ENCODE measurements at places on chromosomes 2 and 18. TPM values are rescaled to one million over a fixed set of nuclear protein-coding genes. Genes with fewer than 3 reads are reported as not detected.

GKN2 gene
- not detected for polyA plus RNA-seq

SNRPD1 gene
- 84.8 TPM for polyA plus RNA-seq

DNA sequence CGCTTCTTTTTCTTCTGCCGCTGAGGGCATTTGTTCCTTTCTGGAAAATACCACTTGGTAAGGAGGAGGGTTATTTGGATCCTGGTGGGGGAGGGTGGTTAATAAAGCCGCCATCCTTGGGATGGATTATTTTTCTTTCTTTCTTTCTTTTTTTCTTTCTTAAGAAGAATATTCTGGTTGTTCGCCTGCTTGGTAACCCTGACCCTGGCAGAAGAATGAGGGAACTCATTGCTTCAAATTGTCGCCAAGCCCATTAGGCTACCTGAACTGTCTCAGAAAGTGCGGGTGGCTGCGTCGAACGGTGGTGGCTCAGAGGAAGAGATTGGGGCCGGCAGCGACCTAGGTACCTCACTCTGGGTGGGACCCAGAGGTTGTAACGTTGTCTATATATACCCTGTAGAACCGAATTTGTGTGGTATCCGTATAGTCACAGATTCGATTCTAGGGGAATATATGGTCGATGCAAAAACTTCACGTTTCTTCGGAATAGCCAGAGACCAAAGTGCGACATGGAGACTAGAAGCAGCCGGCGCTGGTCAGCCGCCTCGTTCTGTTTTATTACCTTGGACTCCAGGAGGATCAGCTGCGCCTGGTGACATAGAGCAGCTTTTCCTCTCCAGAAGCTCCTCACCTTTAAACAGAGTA, 1.3 kb upstream of the HOXD4 start:
- peaks cover 62% of the 10 kb centered on the region for H3K27me3 ChIP-seq
- no peak overlapping the region for H3K27ac ChIP-seq
- no peaks in the 10 kb centered on the region for H3K36me3 ChIP-seq

IL37 gene
- not detected for polyA plus RNA-seq

ALLC gene
- not detected for polyA plus RNA-seq

- no peaks in the 10 kb centered on the region for H3K4me1 ChIP-seq
- H3K36me3 ChIP-seq = no peaks in the 10 kb centered on the region
- no peak overlapping the region for H3K4me3 ChIP-seq
- DNase-seq = no peak
These were observed 197.7 kb downstream of the MC4R start for GRCh38 chr18:60174832-60175231.

DNA sequence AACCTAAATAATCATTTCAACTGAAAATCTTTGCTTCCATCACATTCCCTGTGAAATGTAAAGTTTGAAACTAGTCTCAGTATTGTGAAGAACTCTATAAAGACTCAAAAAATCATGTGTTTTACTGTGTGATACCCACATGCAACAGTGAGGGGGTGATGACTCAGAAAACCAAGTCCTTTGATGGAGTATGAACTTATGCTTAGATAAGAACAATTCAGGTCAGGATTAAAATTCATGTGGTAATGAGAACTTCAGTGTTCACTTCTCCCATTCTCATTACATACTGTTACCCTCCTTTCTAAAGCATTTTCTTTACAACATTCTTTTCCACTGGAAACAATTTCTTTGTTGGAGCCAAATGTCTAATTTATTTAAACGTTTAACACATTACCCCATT, 360.2 kb downstream of the FSIP2 start:
- no peak overlapping the region for H3K27ac ChIP-seq
- no peaks in the 10 kb centered on the region for H3K4me1 ChIP-seq
- H3K36me3 ChIP-seq = no peaks in the 10 kb centered on the region
- H3K4me3 ChIP-seq = no peak overlapping the region
- H3K27me3 ChIP-seq = no peaks in the 10 kb centered on the region

- peak; percentile 9 for DNase-seq
- H3K27ac ChIP-seq = peak overlapping the region; percentile 16
- peaks cover 28% of the 10 kb centered on the region for H3K4me1 ChIP-seq
- no peaks in the 10 kb centered on the region for H3K27me3 ChIP-seq
- H3K4me3 ChIP-seq = peak overlapping the region; percentile 4
These were observed 121.3 kb upstream of the CD226 start for GRCh38 chr18:70068981-70069380.

- H3K4me1 ChIP-seq = peaks cover 22% of the 10 kb centered on the region
- H3K4me3 ChIP-seq = no peak overlapping the region
- DNase-seq = no peak
- H3K27ac ChIP-seq = no peak overlapping the region
These were observed 3.7 kb upstream of the PPP3R1 start for GRCh38 chr2:68256093-68256450.

- no peak for DNase-seq
- H3K4me3 ChIP-seq = no peak within 1 kb of the TSS
- H3K36me3 ChIP-seq = no peaks in the 10 kb centered on the region
- H3K4me1 ChIP-seq = no peaks in the 10 kb centered on the region
- no peak within 1 kb of the TSS for H3K27ac ChIP-seq
These were observed at the start of gene LINC00305 for GRCh38 chr18:64148988-64149387. TSS of gene LINC00305 (minus strand) at chr18:64149088.

FAM237A gene
- not detected for polyA plus RNA-seq

CYTIP gene
- 142 TPM for polyA plus RNA-seq

- no peak for DNase-seq
- H3K27me3 ChIP-seq = no peaks in the 10 kb centered on the region
- no peaks in the 10 kb centered on the region for H3K4me1 ChIP-seq
- no peaks in the 10 kb centered on the region for H3K36me3 ChIP-seq
These were observed 187.1 kb upstream of the OSR1 start for GRCh38 chr2:19545507-19545906.

GRCh38 chr2:85468704-85469349, 50.3 kb downstream of the SH2D6 start:
- H3K27me3 ChIP-seq = peaks cover 2% of the 10 kb centered on the region
- H3K4me3 ChIP-seq = no peak overlapping the region
- H3K27ac ChIP-seq = no peak overlapping the region
- DNase-seq = no peak

DNA sequence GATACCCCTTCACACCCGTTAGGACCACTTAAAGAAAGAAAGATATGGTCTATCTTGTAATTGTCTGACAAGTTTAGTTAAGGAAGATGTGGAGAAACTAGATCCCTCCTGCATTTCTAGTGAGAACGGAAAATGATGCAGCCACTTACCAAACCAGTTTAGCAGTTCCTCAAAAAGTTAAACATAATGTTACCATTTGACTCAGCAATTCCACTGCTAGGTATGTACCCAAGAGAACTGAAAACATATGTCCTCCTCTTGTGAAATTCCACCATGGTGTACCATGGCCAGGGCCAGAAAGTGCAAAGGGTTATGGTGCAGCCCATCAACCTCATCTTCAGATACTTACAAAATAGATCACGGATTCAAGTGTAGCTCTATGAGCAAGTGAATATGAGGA, 79.0 kb upstream of the ID2 start:
- H3K27me3 ChIP-seq = peaks cover 3% of the 10 kb centered on the region
- no peaks in the 10 kb centered on the region for H3K36me3 ChIP-seq

NT5C1B gene
- polyA plus RNA-seq = 0.21 TPM

GRCh38 chr2:25490217-25490616, 148.5 kb upstream of the DNMT3A start:
- DNase-seq = no peak
- no peak overlapping the region for H3K4me3 ChIP-seq
- H3K27me3 ChIP-seq = no peaks in the 10 kb centered on the region
- H3K27ac ChIP-seq = no peak overlapping the region
- H3K36me3 ChIP-seq = peaks cover 17% of the 10 kb centered on the region

UGT1A4 gene
- not detected for polyA plus RNA-seq

DNA sequence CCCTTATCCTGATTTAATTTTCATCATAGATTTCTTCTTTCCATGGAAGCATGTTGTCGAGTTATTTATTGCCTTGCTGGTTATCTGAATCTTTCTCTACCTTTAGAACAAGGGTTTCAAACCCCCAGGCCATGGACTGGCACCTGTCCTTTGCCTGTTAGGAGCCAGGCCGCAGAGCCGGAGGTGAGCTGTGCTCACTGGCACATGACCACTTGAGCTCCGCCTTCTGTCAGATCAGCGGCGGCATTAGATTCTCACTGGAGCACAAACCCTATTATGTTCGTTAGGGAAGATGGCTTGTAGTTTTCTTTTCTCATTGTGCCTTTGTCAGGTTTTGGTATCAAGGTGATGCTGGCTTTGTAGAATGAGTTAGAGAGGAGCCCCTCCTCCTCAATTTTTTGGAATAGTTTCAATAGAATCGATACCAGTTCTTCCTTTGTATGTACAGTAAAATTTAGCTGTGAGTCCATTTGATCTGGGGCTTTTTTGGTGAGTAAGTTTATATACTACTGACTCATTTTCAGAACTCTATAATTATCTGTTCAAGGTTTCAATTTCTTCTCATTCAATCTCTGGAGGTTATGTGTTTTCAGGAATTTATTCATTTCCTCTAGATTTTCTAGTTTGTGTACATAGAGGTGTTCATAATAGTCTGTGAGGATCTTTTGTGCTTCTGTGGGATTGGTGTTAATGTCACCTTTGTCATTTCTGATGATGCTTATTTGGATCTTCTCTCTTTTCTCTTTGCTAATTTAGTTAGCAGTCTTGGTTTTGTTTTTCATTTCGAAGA, 668.0 kb upstream of the FAM98A start:
- no peaks in the 10 kb centered on the region for H3K4me1 ChIP-seq
- H3K27ac ChIP-seq = no peak overlapping the region
- no peaks in the 10 kb centered on the region for H3K36me3 ChIP-seq
- no peak for DNase-seq

DNA sequence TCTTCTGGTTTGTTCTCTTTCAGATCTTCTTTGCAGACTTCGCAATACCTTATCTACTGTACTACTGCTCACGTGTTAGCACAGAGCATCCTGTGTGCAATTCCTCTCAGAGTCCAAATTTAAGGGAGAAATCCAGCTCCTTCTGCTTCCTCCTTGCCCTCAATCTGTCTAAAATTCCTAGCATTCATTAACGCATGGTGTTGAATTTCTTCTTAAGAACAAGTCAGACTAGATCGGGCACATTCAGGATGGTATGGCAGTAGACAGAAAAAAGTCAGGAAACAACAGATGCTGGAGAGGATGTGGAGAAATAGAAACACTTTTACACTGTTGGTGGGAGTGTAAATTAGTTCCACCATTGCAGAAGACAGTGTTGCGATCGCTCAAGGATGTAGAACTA, 206.1 kb upstream of the CDH7 start:
- H3K4me3 ChIP-seq = no peak overlapping the region
- no peak overlapping the region for H3K27ac ChIP-seq
- H3K4me1 ChIP-seq = no peaks in the 10 kb centered on the region
- no peaks in the 10 kb centered on the region for H3K36me3 ChIP-seq

MATN3 gene
- not detected for polyA plus RNA-seq

Data from immature natural killer cell (primary cell).